Activated CD8-positive, alpha-beta T cell treated with anti-CD3 and anti-CD28 coated beads, Interleukin-2, amount 10 ng/mL, durations not matched to agents 7 days and 5 days (primary cell): ENCODE measurements at places on chromosomes 11 and 22. TPM values are rescaled to one million over a fixed set of nuclear protein-coding genes. Genes with fewer than 3 reads are reported as not detected.

PRR33 gene
- 0.08 TPM for total RNA-seq

DNA sequence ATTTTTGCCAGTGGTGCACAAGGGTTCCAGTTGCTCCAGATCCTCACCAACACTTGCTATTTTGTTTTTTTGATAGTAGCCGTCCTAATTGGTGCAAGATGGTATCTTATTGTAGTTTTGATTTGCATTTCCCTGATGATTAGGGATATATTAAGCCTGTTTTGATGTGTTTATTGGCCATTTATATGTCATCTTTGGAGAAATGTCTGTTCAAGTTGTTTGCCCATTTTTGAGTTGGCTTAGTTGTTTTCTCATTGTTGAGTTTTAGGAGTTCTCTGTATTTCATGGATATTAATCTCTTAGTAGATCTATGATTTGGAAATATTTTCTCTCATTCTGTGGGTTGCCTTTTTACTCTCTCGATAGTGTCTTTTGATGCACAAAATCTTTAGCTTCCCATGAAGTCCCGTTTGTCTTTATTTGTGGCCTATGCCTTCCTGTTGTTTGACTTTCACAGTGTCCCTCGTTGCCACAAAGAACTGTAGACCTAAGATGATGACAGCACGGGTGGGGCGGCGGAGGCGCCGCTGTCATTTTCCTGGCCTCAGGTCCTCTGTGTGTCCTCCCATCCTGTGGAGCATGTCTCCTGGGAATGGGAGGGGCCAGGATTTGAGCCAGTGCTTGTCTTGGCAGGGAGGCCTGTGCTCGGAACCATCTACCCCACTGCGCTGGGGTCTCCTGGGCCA lies 33.5 kb downstream of the LRP5 start:
- DNase-seq = no peak

GRCh38 chr22:24341627-24342026 lies 71.0 kb downstream of the SPECC1L start:
- no peak for DNase-seq

GRCh38 chr22:44357966-44358465 lies 45.3 kb upstream of the SHISAL1 start:
- no peak for DNase-seq

- no peak for DNase-seq
Observed at GRCh38 chr11:120316880-120317688, 8.0 kb upstream of the TLCD5 start.

- DNase-seq = no peak
Observed at GRCh38 chr22:29994027-29994715, 86.1 kb upstream of the HORMAD2 start.

DNA sequence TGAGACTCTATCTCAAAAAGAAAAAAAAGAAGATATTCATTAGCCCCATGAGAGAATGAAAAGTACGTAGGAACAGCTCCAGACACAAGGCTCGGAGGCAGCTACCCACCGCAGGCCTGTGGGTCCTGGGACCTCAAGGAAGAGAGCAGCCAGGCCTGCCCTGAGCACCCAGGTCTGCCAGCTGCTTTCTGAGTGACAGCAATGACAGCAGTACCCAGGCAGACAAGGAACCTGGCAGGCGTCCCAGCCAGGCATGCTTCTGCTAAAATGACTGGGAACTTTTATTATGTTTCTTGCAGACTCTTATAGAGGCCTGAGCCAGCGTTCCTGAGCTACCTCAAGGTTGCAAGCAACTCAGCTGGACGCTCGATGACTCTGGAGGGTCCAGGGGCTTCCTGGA lies 31.6 kb downstream of the CPT1A start:
- no peak for DNase-seq

DNA sequence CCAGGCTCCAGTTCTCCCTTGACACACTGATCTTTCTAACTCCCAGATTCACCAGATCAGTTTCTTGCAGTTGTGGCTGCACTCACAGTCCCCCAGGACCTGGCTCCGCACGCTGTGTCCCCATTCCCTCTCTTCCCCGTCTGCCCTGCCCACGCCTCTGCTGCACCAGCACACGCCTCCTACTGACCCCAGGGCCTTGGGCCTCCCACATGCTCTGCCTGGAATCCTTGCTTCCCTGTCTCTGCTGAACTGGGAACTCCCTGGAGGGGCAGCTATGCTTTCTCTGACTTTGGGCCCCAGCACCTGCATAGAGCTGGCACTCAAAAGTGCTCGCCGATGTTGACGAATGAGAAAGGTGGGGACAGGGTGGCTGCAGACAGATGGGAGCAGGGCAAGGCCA lies 68.9 kb downstream of the MYO7A start:
- DNase-seq = no peak

DNA sequence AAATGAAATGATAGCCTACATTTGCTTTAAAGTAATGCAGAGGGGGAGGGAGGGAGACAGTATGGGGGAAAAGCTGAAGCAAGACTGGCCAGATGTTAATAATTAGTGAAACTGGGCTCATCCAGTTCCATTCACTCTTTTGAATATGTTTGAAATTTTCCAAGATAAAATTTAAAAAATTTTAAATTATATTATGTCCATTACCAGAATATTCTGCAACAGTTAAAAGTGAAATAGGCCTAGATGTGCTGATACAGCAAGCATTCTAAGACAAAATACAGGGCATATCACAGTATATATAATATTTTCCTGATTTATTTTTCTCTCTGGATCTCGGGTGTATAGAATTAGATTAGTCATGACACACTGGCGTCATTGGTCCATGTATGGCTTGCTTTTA lies 13.6 kb upstream of the ZNRF3 start:
- no peak for DNase-seq

DNA sequence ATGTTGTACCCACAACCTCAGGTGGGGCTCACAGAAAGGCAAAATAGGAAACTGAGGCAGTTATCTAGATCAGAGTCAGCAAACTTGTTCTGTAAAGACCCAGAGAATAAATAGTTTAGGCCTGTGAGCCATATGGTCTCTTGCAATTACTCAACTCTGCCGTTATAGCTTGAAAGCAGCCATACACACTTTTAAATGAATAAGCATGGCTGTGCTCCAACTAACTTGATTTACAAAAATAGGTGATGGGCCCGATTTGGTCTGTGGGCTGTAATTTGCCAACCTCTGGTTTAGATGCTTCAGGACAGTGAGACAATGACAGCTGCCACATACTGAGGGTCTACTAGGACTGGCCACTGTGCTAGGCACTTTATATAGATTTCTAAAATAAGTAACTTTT lies 198.8 kb upstream of the NARS2 start:
- no peak for DNase-seq

DNA sequence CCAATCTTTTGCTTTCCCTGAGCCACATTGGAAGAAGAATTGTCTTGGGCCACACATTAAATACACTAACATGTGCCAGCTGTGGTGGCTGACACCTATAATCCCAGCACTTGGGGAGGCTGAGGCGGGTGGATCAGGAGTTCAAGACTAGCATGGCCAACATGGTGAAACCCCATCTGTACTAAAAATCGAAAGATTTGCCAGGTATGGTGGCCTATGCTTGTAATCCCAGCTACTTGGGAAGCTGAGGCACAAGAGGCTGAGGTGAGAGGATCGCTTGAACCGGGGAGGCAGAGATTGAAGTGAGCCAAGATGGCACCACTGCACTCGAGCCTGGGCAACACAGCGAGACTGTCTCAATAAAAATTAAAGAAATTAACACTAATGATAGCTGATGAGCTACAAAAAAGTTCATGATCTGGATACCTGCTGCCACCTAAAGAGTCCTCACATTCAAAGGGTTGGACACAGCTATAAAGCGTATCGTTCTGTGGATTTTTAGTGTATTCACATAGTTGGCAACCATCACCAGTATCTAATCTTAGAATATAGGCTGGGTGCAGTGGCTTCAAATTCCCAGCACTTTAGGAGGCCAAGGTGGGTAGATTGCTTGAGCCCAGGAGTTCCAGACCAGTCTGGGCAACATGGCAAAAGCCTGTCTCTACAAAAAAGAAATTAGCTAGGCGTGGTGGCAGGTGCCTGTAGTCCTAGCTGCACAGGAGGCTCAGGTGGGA lies 3.4 kb upstream of the LDHC start:
- no peak for DNase-seq

DNA sequence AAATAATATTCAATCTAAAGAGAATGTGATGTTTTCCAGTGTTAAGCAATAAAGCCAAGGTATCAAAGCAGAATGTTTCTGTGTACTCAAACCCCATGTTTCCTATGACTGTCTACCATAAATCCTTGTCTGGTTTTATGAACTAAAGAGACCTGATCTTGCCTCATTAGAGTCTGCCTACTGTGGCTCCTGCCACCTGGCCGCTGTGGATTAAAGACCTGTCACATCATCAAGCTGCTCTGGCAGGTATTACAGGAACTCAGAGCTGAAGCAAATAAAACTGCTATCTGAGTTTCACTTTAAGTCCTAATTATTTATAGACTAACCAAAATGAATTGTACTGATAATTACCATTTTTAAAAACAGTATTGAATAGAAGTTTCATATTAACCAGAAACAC lies 207.8 kb upstream of the CCDC90B start:
- DNase-seq = no peak

DBX1 gene
- total RNA-seq = not detected

C22orf31 gene
- total RNA-seq = not detected

- no peak for DNase-seq
Observed at GRCh38 chr11:113464416-113464815, 10.8 kb downstream of the DRD2 start.

DNA sequence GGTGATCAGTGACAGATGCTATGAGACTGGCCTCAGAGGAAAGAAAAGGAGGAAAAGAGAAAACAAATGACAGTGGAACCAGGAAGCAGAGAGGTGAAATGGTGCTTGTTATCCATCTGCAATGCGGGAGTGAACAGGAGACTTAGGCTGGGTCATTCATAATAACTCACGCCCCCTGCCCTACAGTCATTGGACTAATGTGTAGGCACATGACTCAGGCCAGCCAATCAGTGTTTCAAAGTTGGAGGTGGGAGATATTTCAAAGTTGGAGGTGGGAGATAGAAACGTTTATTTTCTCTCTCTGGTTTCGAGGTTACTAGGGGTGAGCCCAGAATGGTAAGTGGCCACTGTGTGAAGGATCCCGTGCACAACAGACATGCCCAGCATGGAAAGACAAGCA lies 30.3 kb downstream of the SLC22A6 start:
- no peak for DNase-seq

DNA sequence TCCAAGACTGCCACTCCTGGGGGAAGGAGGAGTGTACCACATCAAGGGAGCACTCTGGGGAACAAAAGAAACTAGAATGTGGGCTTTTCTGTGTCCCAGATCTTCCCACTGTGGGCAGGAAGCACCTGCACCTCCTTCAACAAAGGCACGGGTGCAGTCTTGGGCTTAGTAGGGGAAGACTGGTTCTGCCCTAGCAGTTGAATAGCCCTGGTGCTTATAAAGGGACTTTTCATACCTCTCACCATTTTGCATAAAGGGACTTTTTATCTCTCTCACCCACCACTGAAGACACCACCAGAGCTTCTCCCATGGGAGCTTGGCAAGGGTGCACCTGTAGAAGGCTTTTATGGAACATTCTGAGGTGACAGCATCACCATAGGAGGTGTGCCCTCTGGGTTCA lies 65.8 kb upstream of the MS4A8 start:
- no peak for DNase-seq

DNA sequence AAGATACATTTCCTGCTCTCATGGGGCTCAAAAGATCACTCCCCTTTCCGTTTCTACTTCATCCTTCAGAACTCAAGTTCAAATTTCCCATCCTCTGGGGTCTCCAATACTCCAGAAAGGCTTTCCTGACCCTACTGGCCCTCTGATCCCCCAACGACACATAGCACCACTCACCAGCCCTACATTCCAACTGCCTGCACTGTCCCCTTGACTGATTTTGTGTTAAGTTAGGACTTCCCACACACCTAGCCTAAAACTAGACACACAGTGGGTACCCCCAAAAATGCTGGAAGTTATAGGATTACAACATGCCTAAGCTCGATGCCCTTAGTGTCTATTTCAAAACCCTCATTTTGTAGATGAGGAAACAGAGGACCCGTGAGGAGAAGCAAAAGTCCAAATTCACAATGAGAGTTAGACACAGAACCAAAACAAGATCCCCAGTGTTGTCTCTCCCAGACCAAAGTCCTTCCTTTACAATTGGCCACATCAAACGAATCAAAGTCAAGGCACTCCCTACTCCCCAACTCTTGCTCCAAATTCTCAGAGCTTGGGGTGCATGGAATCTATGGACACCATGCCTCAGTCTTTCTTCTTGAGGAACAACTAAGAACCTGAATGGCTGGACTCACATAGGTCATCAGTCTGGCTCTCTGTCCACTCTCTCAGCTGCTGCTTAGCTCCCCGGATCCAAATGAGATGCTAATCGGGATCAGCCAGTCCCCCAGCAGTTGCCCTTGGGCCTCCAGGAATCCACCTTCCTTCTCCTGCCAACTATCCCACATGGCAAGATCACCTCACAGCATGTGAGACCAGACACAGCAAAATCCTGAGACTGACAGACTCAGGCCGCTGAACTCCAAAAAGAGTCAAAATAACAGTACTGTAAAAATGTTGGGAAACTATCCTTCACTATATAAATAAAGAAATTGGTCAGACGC lies 1.7 kb downstream of the CLPB start:
- DNase-seq = no peak

GRCh38 chr22:42688241-42689211 lies 32.1 kb downstream of the A4GALT start:
- DNase-seq = no peak

GRCh38 chr11:2273311-2273710 lies 2.9 kb upstream of the ASCL2 start:
- DNase-seq = no peak

GRCh38 chr11:7595016-7595866 lies 78.1 kb downstream of the CYB5R2 start:
- DNase-seq = no peak

GRCh38 chr22:44111562-44112155 lies 69.1 kb upstream of the PARVG start:
- no peak for DNase-seq

- no peak for DNase-seq
Observed at GRCh38 chr11:44997566-44997965, 46.9 kb upstream of the TP53I11 start.

- DNase-seq = no peak
Observed at GRCh38 chr11:128828350-128828749, 38.7 kb downstream of the KCNJ1 start.

- no peak for DNase-seq
Observed at GRCh38 chr11:30825723-30826122, 239.6 kb upstream of the MPPED2 start.

CELF1 gene
- 111 TPM for total RNA-seq

- no peak for DNase-seq
Observed at GRCh38 chr22:20106205-20106848, 9.6 kb upstream of the RANBP1 start.

DNA sequence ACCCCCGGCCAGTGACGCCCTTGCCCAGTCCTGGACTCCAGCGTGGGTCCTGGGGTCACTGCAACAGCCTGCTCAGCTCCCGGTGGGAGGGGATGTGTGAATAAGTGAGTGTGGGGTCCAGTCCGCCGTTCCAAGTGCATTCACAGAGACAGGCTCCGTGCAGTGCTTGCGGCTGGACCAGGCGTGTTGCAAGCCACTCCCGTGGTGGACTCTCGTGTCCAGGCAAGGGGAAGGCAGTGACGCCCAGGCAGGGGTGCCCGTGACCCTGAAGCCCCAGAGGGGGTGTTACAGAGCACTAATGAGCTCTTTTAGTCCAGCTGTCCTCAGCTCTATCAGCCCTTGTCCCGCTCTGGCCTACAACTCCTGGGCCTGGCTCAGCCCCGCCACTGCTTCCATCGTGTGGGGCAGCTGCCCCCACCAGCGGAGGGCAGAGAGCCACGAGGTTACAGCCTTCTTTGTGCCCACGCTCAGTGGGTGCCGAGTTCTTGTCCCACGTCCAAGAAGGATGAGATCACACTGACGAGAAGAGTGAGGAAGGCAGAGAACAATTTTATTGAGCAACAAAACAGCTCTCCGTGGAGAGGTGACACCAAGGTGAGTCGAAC lies 1807.5 kb downstream of the LRRC4C start:
- DNase-seq = no peak
